ENCODE measurements at places on chromosomes 13 and 19. TPM values are rescaled to one million over a fixed set of nuclear protein-coding genes. Genes with fewer than 3 reads are reported as not detected.

VSTM1 gene
- not detected for total RNA-seq

IGLON5 gene
- 0.09 TPM for total RNA-seq

FRY gene
- 27.9 TPM for total RNA-seq

FBL gene
- total RNA-seq: 166 TPM

GRCh38 chr13:30735025-30735871 is at the start of gene ALOX5AP:
TSS of gene ALOX5AP (plus strand) at chr13:30735543. CDS start at chr13:30735606, 63 bp downstream.
- DNase-seq: no peak

DNA sequence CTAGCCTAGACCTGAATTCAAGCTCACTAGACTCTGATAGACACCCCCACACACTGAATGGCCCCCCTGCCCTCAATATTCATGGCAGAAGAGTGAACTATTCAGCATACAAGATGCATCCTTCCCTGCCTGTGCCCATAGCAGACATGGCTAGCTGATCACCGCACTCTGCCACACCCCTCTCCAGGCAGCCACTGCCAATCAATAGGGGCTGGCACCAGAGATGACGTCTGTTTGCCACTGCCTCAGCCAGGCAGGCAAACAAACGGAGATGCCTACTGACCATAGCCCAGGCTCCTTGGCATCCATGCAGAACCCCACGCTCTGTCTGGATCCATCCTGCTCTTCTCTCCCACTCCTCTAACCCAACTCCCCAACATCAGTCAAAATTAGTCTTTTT is 13.8 kb upstream of the NPAS1 start:
- DNase-seq: peak; percentile 26

DNA sequence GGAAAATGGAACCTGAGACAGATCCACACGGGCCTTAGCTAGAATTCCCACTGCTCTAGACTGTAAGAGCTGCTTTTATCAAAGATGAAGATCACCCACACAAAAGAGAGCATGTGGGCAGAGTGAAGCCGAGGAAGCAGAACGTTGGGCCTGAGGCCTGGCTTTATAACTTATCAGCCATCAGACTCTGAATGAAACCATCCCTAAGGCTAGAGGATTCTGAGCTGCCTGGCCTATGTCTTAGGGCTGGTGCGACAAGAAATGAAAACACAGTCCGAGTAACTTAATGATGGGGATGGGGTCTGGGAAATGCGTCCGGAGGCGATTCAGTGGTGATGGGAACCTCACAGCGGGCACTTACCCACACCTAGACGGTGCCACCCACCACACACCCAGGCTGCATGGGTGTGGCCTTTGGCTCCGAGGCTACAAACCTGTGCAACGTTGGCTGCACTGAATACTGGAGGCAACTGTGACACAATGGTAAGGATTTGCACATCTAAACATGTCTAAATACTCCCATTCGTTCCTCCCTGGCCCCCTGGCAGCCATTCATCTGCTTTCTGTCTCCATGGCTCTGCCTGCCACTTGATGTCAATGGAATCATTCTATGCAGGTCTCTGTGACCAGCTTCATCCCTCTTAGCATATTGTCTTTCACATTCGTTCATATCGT is 62.0 kb downstream of the SLC15A1 start:
- DNase-seq: no peak

DNA sequence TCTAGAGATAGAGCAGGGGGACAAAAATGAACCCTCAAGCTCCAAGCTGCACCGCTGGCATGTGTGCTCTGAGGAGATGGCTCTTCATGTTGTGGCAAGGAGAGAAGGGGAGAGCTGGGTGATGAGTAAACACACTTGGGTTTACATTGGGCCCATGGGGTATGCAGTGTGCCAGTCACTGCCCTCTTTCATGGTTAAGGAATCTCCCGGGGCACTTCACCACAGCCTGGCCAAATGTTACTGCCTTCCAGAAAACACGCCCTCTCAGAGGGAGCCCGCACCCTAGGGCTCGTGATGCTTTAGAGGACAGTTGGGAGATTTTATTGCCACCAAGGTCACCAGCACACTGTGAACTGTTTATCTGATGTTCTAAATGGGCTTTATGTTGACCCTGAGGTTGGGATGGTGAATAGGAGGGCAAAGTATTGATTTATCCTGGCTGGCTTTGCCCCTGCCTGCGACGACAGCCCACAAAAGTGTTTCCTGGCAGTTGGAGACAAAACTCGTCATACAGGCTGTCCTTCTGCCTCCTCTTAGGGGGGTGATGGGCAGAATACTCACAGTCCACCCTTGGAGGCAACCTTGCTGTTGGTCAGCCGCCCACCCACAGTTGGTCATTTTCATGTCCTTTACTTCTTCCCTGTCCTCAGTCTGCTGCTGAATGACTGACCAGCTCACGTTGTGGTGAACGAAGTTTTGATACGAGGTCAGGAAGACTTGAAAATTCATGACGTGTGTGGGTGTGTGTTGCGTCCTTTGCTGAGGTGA is 156.9 kb downstream of the STK24 start:
- DNase-seq: no peak

GRCh38 chr13:40624383-40624782 is 42.1 kb downstream of the FOXO1 start:
- no peak for DNase-seq

- no peak for DNase-seq
Observed at GRCh38 chr13:41915081-41915480, 45.8 kb downstream of the VWA8 start.

Data from pancreas (tissue), 10 donors.